ENCODE measurements at places on chromosomes 2 and 18. TPM values are rescaled to one million over a fixed set of nuclear protein-coding genes. Genes with fewer than 3 reads are reported as not detected.

CDK5R2 gene
- 1.1 TPM for total RNA-seq

GRCh38 chr2:84855731-84856130, 25.2 kb downstream of the TRABD2A start:
- H3K4me1 ChIP-seq, result no peaks in the 10 kb centered on the region
- H3K36me3 ChIP-seq, result no peaks in the 10 kb centered on the region
- H3K4me3 ChIP-seq, result no peak overlapping the region
- H3K27ac ChIP-seq, result no peak overlapping the region
- DNase-seq, result no peak

DNA sequence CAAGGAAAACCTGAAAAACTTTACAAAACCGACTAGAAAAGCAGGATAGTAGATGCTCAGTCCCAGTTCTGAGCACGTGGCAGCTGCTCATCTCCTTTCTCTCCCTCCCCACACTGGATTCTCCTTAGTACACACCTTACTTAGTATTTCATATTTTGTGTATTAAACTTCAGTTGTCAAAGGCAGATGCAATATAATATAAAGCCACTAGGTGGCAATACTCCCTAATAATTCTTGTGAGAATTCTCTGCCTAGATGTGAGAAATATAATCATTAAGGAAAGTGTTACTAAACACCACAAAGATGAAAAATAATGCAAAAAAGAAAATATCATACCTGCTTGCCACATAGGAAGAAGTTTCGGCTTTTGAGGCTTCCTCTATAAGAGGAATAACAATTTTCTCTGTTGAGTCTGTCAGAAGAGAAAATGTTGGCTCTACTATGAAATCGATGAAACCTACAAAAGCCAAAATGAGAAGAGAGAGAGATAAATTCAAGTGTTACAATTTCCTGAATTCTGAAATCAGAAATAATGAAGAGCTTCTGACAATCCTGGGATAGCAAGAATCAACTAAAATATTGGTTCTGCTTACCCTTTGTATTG, 200.6 kb downstream of the PPP1R1C start:
- no peak for DNase-seq
- no peak overlapping the region for H3K4me3 ChIP-seq
- H3K27me3 ChIP-seq, result no peaks in the 10 kb centered on the region
- no peaks in the 10 kb centered on the region for H3K4me1 ChIP-seq

INPP5D gene
- total RNA-seq, result 14.7 TPM

- H3K27me3 ChIP-seq, result no peaks in the 10 kb centered on the region
- DNase-seq, result no peak
- no peak overlapping the region for H3K4me3 ChIP-seq
- no peak overlapping the region for H3K27ac ChIP-seq
Observed at GRCh38 chr18:52950155-52950554, 610.2 kb downstream of the DCC start.

- H3K27me3 ChIP-seq, result no peaks in the 10 kb centered on the region
- no peaks in the 10 kb centered on the region for H3K36me3 ChIP-seq
- DNase-seq, result no peak
- no peaks in the 10 kb centered on the region for H3K4me1 ChIP-seq
Observed at GRCh38 chr2:80112790-80113189, 191.8 kb downstream of the LRRTM1 start.
